Stimulated activated CD8-positive, alpha-beta memory T cell treated with anti-CD3 and anti-CD28 coated beads, Interleukin-7, amount 100 ng/mL, for 1 hour (primary cell): ENCODE measurements at places on chromosomes 7 and 10.

DNA sequence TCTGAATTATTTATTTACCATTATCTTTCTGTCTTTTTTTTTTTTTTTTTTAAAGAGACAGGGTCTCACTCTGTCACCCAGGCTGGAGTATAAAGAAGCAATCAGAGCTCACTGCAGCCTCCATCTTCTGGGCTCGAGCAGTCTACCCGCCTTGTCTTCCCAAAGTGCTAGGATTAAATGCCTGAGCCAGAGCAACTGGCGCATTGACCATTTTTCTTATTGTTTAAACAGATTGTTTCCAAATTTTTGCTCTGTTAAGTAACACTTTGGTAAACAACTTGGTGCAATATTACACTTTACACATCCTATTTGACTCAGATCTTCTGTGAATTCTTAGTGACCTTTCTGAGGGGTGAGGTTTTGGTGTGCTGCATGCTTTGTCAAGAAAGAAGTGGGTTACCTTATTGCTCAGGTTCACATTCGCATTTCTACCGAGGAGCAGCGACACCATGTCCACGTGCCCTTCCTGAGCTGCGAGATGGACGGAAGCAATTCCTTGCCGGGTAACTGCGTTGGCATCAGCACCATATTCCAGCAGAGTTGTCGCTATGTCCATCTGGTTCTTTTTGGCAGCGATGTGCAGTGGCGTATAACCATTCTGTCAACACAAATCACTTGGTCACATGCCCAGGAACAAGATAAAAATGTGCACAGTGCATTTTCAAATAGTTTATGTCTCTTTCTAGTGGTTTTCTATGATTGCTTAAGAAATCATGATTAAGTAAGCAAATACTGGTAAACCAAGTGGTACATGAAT, 203.2 kb downstream of the ANK3 start:
- DNase-seq: no peak

- no peak for DNase-seq
These were observed 279.4 kb upstream of the IMMP2L start for GRCh38 chr7:111841596-111842205.

DNA sequence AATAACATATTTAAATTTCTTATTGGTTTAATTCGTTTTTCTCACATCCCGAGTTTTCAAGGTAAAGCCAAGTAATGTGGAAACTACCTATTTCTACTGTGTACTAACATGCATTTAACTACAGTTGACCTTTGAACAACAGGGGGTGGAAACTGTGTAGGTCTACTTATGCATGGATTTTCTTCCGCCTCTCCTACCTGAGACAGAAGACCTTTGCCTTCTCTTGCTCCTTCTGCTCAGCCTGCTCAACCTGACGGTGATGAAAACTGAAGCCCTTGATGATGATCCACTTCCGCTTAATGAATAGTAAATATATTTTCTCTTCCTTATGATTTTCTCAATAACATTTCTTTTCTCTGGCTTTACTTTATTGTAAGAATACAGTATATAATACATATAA, 18.5 kb downstream of the MEOX2 start:
- DNase-seq: no peak

DNA sequence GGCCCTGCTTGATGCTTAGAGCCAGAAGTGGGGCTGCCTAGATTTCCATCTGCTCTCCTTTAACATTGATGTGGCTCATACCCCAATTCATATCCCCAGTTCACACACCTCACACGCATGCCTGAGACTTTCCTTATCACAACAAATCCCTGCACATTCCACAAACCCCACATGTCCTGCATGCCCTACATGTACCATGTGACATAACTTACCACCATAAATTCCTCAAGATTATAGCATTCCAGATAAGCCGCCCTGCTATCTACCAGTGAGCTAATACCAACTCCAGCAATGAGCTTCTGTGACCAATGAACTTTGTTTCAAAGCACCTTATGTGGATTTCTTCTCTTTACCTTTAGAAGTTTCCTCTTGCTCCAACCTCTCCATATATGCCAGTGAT, 104.7 kb upstream of the RAB11FIP2 start:
- no peak for DNase-seq

- no peak for DNase-seq
These were observed 88.1 kb upstream of the FAM3C start for GRCh38 chr7:121484089-121484763.

GRCh38 chr10:99930731-99931550, 78.8 kb downstream of the DNMBP start:
- no peak for DNase-seq

GRCh38 chr7:80821771-80822319, 97.0 kb downstream of the SEMA3C start:
- DNase-seq: no peak

GRCh38 chr7:10468908-10469307, 504.8 kb upstream of the PHF14 start:
- no peak for DNase-seq

DNA sequence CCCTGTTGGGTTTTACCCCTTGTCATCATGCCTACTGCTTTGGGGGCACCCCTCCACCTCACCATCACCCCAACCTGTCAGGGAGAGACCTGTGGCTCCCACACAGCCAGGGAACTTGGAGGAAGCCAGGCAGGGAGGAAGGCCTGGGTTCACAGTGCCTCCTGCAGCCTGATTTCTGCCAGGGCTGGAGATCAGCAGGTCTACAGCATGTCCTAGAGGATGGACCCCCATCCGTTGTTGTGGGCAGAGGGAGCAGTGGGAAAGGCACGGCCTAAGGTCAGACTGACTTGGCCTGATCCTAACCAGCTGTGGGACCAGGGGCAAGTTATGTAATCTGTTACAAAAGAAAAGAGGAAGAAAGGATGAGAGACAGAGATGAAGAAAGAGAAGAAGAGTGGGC, 28.2 kb downstream of the ZCCHC24 start:
- no peak for DNase-seq

DNA sequence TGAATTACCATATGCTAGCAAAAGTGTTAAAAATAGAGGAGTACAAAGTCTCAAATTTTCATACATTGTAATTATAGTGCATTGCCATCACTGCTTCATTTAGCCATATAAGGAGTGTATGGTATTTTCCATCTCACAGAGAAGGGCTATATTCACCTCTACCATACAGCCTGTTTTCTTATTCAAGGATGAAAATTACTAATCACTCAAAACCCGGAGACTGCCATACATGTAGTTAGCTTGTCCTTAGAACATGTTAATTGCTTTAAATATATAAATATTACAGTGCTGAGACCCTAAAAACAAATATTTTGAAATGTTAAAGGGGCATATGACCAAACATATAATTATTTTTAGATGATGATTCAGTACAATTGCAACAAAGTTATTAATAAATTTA, 49.4 kb downstream of the CPEB3 start:
- DNase-seq: no peak

DNA sequence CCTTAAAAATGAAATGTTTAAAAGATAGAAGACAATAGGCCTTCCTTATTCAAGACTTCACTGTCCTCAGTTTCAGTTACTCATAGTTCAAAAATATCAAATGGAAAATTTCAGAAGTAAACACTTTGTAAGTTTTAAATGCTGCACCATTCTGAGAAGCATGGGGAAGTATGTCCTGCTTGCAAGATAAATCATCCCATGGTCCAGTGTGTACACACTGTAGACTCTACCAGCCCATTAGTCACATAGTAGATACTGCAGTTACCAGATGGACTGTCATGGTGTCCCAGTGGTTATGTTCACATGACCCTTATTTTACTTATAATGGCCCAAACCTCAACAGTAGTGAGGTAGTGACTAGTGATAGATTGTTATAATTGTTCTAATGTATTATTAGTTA, 69.5 kb downstream of the PTPN12 start:
- no peak for DNase-seq

GRCh38 chr10:59708816-59709394, 745 bp downstream of the SLC16A9 start:
- no peak for DNase-seq

DNA sequence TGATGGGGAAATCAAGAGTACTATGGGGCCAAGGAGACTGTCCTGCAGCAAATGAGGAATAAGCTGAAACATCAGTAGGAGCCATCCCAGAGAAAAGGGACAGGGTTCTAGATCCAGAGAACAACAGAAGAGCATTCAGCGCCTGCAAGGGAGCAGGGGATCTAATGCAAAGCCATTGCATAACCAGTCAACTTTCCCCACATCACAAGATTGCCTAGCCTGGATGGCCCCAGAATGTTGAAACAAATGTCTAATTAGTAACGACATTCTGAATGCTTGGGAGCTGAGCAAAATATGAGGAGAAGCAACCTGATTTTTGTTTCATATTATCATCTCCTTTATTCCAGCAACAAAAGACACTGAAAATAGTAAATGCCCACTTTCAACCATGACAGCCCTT, 2.7 kb upstream of the MPP7 start:
- DNase-seq: no peak

GRCh38 chr7:157585113-157585861, 248.5 kb downstream of the DNAJB6 start:
- no peak for DNase-seq

- DNase-seq: no peak
These were observed 106.7 kb downstream of the NKX6-2 start for GRCh38 chr10:132679217-132679595.

DNA sequence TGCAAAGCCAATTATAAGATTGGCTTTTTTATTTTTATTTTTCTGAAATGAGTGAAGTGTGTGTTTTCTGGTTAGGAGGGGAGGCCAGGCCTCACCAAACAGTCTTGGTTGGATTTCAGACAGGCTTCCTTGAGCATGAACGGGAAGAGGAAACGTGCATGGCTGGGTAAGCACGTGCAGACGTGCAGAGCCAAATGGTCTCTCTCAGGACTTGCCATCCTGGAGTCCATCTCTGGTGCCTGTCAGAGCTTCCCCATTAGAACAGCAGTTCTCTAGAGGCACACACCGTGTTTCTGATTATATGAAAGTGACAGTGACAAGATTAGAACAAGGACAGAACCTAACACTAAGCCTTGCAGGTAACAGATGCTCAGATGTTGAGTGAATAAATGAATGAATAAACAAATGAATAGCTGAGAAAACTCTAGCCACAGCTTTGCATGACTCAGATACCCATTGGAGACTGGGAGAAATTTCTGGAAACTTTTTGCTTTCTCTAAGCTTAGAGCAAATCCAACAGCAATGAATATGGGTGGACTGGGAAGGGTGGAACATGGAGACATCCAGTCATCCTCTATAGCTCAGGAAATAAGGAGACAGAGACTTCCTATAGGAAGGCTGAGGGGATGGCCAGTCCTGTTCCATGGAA, 11.8 kb upstream of the CALD1 start:
- DNase-seq: no peak

DNA sequence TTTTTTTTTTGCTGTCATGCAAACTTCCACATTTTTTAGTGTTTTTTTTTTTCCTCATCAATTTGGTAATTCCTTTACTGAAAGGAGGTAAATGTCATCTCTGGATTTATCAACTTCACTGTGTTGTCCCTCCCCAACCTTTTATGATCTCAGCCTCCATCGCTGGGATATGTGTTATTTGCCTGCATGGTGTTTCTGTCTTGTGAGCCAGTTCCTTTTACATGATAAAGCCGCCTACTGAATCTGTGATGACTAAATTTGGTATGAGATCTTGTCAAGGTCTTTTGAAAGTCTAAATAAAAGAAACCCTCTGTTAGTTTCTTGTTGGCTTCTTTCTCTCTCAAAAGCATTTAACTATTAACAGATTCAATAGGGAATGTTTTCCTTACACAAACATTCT, 39.3 kb downstream of the TAS2R41 start:
- DNase-seq: no peak

- DNase-seq: no peak
These were observed 3.8 kb downstream of the GPRIN2 start for GRCh38 chr10:46552526-46553237.

- DNase-seq: no peak
These were observed 189.9 kb downstream of the PPP1R9A start for GRCh38 chr7:95097291-95097690.

- no peak for DNase-seq
These were observed 901.8 kb upstream of the ZWINT start for GRCh38 chr10:57262892-57263291.

- no peak for DNase-seq
These were observed 34.4 kb upstream of the CABCOCO1 start for GRCh38 chr10:61628151-61628874.

- DNase-seq: no peak
These were observed 30.7 kb upstream of the ANTXRL start for GRCh38 chr10:46255801-46256747.

GRCh38 chr10:106519376-106520030, 645.0 kb downstream of the SORCS1 start:
- DNase-seq: no peak

- DNase-seq: no peak
These were observed 98.0 kb upstream of the LYZL2 start for GRCh38 chr10:30727524-30727923.

- DNase-seq: no peak
These were observed 23.0 kb downstream of the MPP7 start for GRCh38 chr10:28279878-28280277.

GRCh38 chr7:136134503-136134902, 157.3 kb upstream of the MTPN start:
- no peak for DNase-seq

DNA sequence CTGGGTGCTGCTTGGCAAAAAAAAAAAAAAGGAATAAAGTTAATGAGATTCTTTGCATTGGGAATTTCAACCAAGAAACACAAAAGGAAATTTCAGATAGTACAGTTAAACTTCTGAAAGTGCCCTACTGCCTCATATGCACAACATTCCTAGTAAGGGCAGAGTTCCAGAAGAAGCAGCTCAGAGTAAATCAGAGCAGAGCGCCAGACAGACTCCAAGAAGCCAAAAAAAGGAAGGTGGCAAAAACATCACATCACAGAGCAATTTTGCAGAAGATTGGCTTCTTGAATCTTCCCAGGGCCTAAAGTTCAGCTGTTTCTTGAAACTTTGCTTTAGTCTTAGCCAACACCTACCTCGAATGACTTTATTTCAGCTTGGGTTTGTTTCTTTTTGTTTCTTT, 544.1 kb downstream of the XPNPEP1 start:
- no peak for DNase-seq

GRCh38 chr10:118729200-118729599, 25.6 kb downstream of the CACUL1 start:
- no peak for DNase-seq

GRCh38 chr7:12949060-12949931, 261.9 kb downstream of the ARL4A start:
- DNase-seq: no peak

GRCh38 chr10:77609781-77610272, 27.8 kb downstream of the KCNMA1 start:
- no peak for DNase-seq

DNA sequence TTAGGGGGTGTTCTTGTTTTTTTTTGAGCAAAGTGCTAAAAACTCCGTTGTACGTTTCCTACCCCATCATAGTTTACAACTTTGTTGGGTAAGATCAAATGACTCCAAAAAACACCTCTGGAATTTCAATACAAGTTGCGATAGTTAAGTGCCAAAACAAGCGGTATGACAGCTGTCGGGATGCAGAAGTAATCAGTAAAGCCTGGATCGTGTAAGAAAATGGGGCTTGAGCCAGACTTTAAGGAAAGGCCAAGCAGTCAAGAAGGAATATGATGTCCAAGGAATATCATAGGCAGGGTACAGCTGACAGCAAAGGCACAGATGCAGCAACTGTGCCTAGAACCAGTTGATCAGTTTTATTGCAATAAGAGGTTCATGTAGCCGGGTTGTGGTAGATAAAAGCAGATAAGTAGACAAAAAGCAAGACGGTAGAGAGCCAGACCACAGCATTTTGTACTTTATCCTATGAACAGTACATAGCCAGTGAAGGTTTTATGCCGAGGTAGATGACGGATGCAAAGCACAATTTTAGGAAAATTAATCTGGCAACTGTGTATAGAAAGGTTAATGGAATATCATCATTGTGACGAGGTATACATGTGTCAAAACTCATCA, 45.5 kb downstream of the UBE2H start:
- no peak for DNase-seq

GRCh38 chr10:125054669-125055268, 105.6 kb downstream of the CTBP2 start:
- no peak for DNase-seq
